Activated naive CD4-positive, alpha-beta T cell (primary cell): ENCODE measurements at places on chromosomes 1 and 21.

GRCh38 chr1:181143102-181143859 lies 54.8 kb downstream of the IER5 start:
- DNase-seq: no peak

DNA sequence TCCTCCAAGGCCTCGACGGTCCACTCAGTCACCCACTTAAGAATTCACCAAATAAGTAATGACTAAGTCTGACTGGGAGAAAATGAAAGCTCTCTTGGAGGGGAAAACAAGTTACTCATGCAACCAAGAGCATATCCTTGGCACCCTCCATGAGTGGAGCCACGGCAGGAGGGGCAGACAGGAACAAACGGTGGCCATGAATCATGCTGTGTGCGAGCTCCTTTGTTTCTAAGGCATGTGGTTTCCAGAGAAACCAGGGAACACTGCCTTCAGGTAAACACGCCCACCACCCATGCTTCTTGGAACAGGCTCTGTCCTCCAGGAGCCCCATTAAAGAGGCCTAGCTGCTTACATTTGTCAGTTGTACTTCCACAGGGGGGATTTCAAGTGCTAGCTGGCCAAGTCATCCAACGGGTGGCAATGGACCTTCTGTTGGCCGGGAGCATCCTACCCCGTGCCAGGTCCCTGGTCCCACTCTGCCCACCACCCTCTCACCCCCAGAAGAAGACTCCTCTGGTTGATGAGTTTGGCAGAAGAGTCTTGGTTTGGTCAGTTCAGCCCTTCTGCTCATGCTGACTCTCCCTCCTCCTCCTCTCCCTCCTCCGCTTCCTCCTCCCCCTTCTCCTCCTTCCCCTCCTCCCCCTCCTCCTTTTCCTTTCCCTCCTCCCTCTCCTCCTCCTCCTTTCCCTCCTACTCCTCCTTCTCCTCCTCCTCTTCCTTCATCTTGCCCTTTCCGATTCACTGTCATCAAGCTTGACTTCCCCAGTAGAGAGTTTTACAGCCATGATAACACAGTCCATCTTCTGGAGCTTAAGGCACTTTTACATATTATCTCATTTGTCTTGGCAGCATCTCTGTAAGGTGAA lies 107.6 kb downstream of the CCDC185 start:
- DNase-seq: no peak

DNA sequence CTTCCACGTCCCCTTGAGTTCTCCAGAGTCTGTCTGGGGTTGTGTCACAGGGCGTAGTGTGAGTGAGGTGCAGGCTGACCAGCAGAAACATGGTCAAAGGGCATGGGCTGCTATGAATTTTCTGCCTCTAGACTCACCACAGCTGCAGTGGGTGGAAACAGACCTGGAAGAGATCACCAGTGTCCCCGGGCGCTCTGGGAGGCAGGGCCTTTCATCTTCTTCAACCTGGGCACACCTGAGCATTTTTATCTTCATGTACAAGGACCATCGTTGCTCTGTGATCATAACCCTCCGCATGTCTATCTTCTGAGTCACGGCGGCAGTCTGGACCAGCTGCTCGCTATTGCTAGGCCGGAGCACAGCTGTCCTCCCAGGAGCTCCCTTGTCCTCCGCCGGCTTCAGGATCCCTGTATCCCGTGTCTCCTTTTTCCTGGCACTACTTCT lies 29.6 kb downstream of the DEGS1 start:
- DNase-seq: no peak

DNA sequence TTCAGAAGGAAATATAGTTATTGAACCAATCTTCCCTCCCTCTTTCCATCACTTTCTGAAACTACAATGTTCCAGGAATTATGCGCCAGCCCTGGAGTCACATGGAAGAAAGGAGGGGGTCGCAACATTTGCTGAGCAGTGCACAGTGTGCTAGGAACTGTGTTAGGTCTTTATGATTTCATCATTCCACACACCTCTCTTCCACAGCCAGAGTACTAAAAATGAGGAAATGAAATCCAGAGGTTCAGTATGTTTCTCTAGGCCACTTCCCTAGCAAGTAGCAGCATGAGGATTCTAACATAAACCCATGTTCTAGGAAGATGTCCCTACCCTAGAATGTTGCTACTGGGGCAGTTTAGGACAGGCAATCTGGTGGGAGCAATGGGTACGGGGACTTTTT lies 158.1 kb downstream of the SLC45A1 start:
- no peak for DNase-seq
